Astrocyte of the spinal cord (primary cell): ENCODE measurements at places on chromosomes 4 and X.

DNA sequence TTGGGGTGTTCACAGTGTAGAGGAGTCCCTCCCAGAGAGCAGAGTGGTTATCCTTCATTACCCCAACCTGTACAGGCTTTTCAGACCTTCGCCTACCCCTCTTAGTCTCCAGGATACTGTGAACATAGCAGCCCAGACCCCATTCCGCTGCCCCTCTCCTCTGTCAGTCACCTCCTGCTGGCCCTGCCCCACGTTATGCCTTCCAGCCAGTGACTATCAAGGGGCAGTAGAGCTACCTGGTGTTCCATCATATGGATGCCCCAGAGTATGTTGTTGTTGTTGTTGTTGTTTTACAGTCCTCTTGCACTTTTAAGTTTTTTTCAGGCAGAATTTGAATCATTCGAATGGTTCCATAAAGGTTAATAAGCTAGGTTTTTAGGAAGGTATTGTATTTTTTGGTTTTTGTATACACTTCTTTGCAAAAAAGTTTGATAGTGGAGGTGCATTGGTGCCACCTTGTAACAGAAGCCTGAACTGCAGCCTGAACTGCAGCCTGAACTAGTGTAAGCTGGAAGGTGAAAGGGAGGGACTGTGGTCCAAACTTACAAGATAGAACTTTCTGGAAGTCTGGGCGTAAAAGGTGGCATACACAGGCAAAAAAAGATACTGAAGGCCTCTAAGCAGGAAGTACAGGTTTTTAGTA, 101.4 kb upstream of the RAB40AL start:
- peak; percentile 46 for DNase-seq

DNA sequence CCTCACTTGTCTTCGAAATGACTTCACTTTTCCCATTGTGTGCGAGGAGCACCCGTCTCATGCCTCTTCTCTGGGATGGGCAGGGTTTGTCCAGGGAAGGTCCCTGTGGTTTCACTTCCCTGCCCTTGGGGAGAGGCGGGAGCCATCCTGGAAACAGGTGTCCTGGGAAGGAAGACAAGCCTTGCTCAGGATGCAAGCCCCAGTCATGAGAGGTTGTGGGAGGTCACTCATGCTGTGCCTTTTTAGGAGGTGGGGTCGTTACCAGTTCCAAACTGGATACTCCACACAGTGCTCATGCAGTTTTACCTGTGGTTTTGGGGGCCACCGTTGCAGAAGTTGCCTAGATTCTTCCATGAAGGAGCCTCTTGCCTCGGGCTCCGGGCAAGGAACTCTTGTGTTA, 3.8 kb downstream of the RGS12 start:
- DNase-seq, result no peak

DNA sequence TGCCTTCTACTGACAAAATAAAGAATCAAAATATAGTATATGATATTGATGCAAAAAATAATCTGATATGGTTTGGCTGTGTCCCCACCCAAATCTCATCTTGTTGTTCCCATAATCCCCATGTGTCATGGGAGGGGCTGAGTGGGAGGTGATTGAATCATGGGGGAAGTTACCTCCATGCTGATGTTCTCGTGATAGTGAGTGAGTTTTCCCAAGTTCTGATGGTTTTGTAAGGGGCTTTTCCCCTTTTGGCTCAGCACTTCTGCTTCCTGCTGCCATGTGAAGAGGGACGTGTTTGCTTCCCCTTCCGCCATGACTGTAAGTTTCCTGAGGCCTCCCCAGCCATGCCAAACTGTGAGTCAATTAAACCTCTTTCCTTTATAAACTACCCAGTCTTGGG, 70.2 kb downstream of the TMEM165 start:
- DNase-seq, result no peak

GRCh38 chr4:173242466-173243250, 74.0 kb downstream of the GALNT7 start:
- DNase-seq, result no peak

- no peak for DNase-seq
Measured at GRCh38 chrX:16333453-16333852, 166.2 kb downstream of the MAGEB17 start.

GRCh38 chr4:162510115-162510514, 346.3 kb upstream of the FSTL5 start:
- no peak for DNase-seq

GRCh38 chrX:65758505-65758904, 91.1 kb downstream of the MSN start:
- DNase-seq, result no peak

DNA sequence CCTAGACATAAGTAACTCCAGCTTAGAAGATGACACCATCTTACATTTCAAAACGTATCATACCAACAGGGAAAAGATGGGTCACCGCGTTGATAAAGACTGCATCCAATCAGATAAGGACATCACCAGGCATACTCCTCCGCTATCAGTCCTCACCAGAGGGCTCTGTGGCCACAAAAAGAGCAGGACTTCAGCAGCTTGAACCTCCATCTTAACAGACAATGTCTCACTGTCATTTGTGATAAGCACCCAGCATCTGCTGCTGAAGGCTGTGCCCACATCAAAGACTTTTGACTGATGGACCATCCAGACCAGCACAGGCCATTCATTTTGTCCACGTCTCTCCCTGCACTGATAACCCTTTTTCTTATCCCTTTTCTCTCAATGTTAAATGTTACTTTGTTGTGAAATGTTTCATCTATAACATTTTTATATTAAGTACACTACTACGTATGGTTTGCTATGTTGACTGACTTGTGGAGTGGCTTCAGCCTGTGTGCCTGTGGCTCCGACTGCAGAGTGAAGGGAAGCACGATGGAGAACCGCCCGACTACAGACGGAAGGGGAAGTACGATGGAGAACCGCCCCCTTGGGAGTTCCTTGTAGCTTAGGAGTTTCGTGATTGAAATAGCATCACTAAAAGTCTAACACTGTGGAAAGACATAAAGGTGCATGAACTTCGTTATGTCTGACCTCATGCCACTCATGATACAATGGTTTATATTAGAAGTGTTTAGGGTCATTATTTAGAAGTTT, 595.4 kb upstream of the AGA start:
- no peak for DNase-seq
